ENCODE measurements at places on chromosomes 12 and 14.

DNA sequence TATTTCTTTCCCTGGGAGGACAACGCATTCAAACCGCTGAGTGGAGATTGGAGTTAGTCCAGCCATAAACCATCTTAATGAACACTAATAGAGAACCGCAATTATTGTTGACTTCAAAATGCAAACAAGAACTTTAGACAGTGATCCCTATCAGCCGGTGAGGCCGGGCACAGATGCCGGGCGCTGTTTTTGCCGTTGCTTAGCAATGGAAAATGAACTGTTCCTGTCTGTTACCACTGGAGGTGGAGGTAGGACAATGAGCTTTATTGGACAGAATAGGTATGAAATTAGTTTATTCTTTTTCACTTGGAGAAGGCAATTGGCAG, 216.8 kb downstream of the TTC8 start:
- no peak for DNase-seq

DNA sequence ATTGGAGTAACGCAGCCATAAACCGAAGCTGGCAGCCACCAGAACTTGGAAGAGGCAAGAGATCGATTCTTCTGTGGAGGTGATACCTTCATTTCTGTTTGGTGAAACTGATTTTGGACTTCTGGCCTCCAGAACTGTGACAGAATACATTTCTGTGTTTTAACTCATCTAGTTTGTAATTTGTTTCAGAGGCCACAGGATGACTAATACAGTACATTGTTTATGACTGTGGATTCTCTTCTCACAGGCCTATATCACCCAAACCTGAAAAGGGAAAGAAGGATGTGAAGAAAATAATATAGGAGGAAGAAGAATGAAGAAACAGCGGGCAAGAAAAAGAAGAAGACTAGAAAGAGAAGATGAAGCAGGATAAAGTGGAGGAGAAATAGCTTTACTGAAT, 263.8 kb upstream of the DIO2 start:
- DNase-seq, result no peak

- no peak for DNase-seq
Measured at GRCh38 chr12:121159467-121160307, 27.0 kb downstream of the P2RX7 start.

- no peak for DNase-seq
Measured at GRCh38 chr12:15883536-15883935, 1.3 kb downstream of the STRAP start.

GRCh38 chr12:4819654-4820053, 90.1 kb upstream of the KCNA1 start:
- DNase-seq, result no peak

GRCh38 chr14:96424109-96424989, 32.4 kb downstream of the AK7 start:
- no peak for DNase-seq

DNA sequence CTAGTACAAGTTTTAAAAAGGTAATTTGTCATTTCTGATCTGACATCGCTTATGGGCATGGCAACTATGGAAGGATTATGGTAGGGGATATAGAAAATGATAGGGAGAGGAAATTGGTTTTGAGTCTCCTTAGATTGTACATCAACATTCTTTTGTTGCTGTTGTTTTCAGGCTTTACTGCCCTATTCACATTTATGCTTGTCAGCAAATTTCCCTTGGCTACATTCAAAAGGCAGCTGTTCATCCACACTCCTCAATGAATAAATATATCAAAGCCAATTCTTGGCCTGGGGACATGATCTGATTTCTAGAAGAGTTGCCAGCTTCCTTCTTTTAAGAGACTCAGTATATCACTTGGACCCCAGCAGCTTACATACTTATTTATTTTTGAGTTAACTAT, 283.4 kb downstream of the CEP128 start:
- no peak for DNase-seq

DNA sequence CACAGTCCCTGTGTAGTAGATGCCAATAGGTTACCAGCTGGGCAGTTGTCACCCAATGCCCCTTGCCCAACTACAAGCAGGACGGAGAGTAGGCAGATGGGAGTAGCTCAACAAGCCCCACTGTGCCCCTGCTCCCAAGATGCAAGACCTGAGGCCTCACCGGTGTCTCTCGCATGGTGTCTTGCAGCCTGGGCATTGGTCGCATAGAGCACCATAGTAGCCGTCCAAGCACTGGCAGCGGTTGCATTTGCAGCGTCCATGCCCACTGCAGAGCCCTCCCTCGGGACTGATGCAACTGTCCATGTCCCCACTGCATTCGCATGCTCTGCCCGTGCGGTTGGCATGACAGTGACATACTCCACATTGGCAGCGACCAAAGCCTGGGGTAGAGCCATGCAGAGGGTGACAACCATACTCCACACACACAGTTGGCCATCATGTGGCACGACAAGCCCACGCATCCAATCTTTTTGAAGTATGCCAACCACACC, 11.9 kb upstream of the CSAD start:
- DNase-seq, result no peak

DNA sequence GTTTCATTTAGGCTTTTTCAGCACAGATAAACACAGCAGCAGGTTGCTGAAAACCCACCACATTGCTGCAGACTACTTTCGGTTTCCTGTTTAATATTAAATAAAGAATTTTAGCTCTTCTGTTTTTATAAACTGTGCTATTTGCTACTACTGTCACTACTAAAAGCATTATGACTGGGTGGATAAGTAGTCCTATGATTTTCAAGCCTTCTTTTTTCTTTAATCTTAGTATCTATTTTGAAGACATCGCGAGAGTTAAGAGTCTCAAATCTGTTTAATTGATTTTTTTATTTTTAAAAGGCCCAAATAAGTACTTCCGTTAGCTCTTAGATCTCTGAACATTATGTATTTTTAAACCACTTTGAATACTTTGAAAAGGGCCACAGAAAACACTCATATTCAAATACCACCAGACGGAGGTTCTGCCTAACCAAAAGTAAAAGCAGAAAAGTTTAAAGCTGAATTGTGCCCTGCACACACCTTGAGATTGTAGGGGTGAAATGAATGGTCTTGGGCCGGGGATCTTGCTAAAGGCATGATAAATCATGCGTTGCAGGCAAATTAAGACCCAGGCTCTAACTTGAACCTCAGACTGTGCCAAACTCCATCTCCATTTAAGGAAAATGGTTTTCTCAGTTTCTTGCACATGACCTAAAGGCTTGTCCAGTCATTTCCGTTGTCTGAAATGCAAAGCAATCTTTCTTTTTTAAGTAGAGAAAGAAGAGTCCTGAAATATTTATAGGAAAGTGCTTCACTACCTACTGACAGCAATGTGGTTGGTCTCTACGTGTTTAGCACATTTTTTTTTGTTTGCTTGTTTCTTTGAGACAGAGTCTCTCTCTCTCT, 13.6 kb upstream of the FOXN3 start:
- DNase-seq, result peak; percentile 45

DNA sequence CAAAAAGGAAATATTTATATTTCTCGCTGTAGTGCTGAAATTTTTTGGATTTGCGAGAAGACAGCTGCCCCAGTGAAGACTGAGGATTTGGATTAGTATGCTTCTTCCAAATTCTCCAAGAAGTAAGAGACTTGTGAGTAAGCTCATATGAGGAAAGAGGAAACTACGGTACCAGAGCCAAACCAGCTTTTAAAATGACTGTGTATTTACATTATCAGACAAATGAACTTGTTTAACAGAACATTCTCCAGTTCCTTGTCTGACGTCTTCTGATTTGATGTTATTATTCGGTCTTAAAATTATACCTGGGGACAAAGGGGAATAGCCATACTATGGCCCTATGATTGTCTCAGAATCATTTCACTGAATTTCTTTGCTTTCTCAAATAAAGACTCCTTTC, 8.0 kb downstream of the CLEC12B start:
- DNase-seq, result no peak

GRCh38 chr14:50084666-50085065, 31.7 kb downstream of the VCPKMT start:
- DNase-seq, result no peak

DNA sequence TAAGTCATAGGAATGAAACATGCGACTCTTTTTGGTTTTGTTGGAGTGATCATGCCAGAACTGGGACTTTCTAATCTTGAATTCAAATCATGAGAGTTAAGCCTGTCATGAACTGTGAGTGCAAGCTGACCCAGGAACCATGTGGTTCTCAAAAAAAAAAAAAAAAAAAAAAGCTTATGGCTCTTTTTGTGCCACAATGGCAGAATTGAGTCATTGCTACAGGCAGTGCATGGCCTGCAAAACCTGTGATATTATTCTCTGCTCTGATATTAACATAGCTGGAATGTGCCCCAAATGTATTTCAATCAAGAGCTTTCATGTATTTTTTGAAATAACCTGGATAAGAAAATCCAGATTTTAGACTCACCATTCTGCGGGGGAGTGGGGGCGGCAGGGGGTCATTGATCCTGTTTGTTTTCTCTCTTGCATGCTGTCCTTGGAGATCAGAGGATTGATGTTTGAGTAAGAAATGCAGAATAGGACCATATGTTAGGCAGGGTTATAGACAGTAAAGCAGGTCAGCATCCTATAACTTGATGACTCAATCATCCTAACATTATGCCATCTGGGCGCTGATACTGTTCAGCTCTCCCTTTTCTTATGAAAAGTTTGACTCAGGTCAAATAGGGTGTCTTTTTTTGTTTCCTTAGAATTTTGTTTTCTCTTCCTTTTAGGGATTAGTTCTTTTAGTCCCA, 797.4 kb downstream of the DIO2 start:
- no peak for DNase-seq

DNA sequence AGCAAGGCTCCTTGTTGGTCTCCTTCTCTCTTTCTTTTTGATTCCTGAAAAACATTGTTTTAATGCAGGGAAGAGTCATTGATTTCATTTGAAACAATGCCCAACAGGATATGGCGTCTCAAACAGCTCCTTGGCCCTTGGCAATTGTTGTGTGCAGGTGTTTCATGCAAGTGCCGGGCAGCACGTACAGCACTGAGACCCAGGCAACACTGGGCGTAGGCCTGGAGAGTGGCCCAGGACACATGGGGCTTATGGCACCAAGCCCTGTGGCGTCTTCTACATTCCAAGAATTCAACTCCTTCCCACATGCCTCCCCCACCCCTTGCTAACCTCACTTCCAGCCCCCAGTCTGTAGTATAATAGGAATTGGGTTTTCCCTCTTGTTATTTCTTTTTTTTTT, 230.4 kb downstream of the SPTSSA start:
- no peak for DNase-seq

DNA sequence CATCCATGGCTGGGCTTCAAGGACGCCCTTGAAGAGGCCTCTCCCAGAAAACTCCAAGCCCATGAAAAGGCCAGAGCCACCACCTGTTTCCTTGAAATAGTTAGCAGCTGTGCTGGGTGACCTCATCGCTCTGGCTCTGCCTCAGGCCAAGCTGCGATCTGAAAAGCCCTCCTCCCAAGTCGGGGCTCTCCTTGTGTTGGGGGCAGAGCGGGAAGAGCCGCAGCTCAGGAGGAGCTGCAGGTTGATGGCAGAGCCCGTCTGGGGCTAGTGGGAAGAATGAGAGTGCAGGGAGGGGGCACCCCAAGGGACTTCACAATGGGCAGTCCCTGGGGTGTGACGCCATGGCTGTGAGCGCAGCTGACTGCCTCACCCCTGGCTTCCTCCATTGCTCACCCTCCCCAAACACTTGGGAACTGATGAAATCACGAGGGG, 50.0 kb upstream of the STON2 start:
- no peak for DNase-seq

- DNase-seq, result no peak
Measured at GRCh38 chr14:40053416-40053815, 621.2 kb upstream of the FBXO33 start.

DNA sequence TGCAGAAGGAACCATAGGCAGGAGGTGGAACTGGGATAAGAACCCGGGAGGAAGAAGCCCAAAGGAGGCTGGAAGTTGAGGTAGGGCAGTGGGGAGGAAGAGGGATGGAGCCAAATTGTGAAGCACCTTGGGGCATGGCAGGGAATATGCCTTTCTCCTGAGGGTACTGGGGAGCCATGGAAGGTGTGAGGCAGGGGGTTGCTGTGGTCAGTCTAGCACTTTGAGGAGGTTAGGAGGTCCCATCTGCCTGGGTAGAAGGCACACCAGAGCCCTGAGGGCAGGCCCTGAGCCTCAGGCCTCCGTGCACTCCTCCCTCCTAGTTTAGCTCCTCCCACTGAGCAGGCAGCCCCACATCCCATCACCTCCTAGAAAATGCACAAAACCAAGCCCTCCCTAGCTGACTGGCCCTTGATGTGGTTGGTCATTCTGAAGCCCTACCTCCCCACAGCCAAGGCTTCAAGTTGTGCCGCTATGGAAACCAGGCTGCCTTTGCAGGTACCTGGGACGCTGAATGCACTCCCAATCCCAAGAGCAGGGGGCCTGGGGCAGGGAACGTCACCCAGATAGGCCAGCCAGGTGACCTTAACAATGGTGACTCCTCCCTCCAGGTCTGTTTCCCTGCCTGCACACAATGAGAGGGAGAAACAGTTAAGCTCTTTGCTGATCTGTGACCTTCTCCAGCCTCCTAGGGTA, 15.1 kb downstream of the PHETA1 start:
- no peak for DNase-seq

- DNase-seq, result no peak
Measured at GRCh38 chr12:119328111-119328510, 6.4 kb upstream of the CCDC60 start.

GRCh38 chr14:51093371-51094281, 1.3 kb downstream of the TRIM9 start:
- no peak for DNase-seq

- DNase-seq, result no peak
Measured at GRCh38 chr14:87995500-87996290, 2.7 kb upstream of the GALC start.

GRCh38 chr12:39959031-39959430, 146.8 kb downstream of the SLC2A13 start:
- no peak for DNase-seq
